ENCODE measurements at places on chromosomes 13 and 19. TPM values are rescaled to one million over a fixed set of nuclear protein-coding genes. Genes with fewer than 3 reads are reported as not detected.

DNA sequence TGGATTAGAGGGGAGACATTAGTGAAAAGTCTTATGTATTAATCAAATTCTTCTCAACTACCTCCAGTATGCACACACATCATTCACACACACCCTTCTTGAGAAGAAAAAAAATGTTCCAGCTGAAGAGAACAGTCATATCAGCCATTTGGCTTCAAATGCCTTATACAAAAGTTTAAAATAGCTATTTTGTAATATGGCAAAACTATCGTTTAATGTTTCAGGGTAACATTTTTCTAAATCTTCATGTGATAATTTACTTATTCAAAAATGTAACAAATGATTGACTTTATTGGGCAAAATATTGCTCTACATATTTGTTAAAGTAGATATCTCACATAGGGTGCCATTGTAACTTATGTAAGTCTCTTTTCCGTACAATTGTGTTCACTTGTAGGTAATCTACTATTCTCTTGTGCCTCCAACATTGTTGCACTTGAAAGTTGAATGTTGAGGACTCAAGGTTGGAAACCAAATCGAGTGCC is 13.6 kb downstream of the ZIC2 start:
- peaks cover 79% of the 10 kb centered on the region for H3K27me3 ChIP-seq
- H3K4me3 ChIP-seq: no peak overlapping the region
- H3K27ac ChIP-seq: no peak overlapping the region

GRCh38 chr13:74132152-74132775 is 1.9 kb downstream of the KLF12 start:
- no peaks in the 10 kb centered on the region for H3K27me3 ChIP-seq
- no peaks in the 10 kb centered on the region for H3K36me3 ChIP-seq
- H3K4me3 ChIP-seq: no peak overlapping the region
- H3K27ac ChIP-seq: peak overlapping the region; percentile 99
- DNase-seq: peak; percentile 61
- peaks cover 45% of the 10 kb centered on the region for H3K4me1 ChIP-seq

- no peak overlapping the region for H3K4me3 ChIP-seq
- H3K27me3 ChIP-seq: no peaks in the 10 kb centered on the region
- no peak overlapping the region for H3K27ac ChIP-seq
- no peak for DNase-seq
These were observed 45.8 kb downstream of the MLLT1 start for GRCh38 chr19:6233827-6234511.

GRCh38 chr13:39900106-39900750 is 244.8 kb downstream of the COG6 start:
- H3K4me1 ChIP-seq: peaks cover 1% of the 10 kb centered on the region
- H3K36me3 ChIP-seq: no peaks in the 10 kb centered on the region
- H3K4me3 ChIP-seq: no peak overlapping the region
- H3K27ac ChIP-seq: no peak overlapping the region
- H3K27me3 ChIP-seq: no peaks in the 10 kb centered on the region
- no peak for DNase-seq

- H3K27me3 ChIP-seq: peaks cover 17% of the 10 kb centered on the region
- no peaks in the 10 kb centered on the region for H3K36me3 ChIP-seq
- no peak overlapping the region for H3K27ac ChIP-seq
- no peak overlapping the region for H3K4me3 ChIP-seq
- H3K4me1 ChIP-seq: no peaks in the 10 kb centered on the region
- no peak for DNase-seq
These were observed 62.2 kb downstream of the ERCC5 start for GRCh38 chr13:102907886-102908515.

Gene ANGPTL8
- total RNA-seq: not detected

- H3K27ac ChIP-seq: no peak overlapping the region
- no peak overlapping the region for H3K4me3 ChIP-seq
- no peak for DNase-seq
- H3K27me3 ChIP-seq: peaks cover 35% of the 10 kb centered on the region
These were observed 5.7 kb downstream of the SLITRK1 start for GRCh38 chr13:83876546-83876945.

Gene ZNF473
- total RNA-seq: 12.5 TPM

Gene PPFIA3
- 5.4 TPM for total RNA-seq

- H3K27ac ChIP-seq: peak overlapping the region; percentile 100
- peaks cover 33% of the 10 kb centered on the region for H3K4me1 ChIP-seq
- no peak for DNase-seq
- no peaks in the 10 kb centered on the region for H3K27me3 ChIP-seq
These were observed 469 bp upstream of the RNF6 start for GRCh38 chr13:26222520-26223046.

All from activated CD4-positive, alpha-beta T cell treated with anti-CD3 and anti-CD28 coated beads for 36 hours (primary cell).